Psoas muscle (tissue), 8 donors: ENCODE measurements at places on chromosomes 6 and 20.

DNA sequence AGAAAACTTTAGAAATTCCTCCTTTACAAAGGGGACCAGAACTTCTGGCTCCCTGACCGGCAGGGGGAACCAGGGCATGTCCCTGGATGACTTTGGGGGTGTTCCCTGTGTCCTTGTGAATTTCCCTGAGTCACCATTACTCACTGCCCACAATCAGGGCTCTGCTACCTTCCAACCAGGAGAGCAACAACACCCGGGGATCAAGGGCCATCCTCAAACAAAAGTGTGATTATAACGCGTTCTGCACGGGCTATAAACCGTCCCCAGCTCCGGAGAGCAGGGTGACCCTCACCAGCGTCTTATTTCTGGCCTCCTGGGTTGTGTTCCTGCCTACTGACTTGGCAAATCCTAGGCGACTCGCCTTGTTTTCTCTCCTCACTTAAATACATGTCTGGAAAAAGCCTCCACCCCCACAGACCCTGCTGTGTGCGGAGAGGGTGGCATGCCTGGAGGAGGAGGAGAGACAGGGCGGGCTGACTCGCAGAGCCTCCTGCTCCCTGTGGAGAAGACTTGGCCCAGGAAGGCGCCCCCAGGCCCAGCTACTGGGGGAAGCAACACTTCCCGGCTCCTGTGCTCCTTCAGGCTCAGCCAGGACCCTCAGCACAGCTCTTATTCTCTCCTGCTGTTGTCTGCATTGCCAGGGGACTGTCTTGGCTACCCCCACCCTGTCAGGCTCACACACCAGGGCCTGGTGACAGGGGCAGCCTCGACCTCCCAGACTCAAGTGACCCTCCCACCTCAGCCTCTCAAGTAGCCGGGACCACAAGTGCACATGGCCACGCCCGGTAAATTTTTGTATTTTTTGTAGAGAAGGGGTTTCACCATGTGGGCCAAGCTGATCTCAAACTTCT, 54.1 kb downstream of the FGD2 start:
- peak; percentile 75 for DNase-seq

GRCh38 chr6:43786664-43787329, 16.8 kb downstream of the VEGFA start:
- no peak for DNase-seq

GRCh38 chr6:33769248-33769821, 19.6 kb downstream of the LEMD2 start:
- no peak for DNase-seq

GRCh38 chr20:50366270-50367103, 143.7 kb upstream of the PTPN1 start:
- DNase-seq = no peak

- no peak for DNase-seq
These were observed 442.6 kb upstream of the MARCKS start for GRCh38 chr6:113414511-113414910.

- DNase-seq = no peak
These were observed 111.6 kb upstream of the MAN1A1 start for GRCh38 chr6:119461187-119461586.

GRCh38 chr20:20413810-20414281, 45.9 kb downstream of the INSM1 start:
- DNase-seq = no peak

DNA sequence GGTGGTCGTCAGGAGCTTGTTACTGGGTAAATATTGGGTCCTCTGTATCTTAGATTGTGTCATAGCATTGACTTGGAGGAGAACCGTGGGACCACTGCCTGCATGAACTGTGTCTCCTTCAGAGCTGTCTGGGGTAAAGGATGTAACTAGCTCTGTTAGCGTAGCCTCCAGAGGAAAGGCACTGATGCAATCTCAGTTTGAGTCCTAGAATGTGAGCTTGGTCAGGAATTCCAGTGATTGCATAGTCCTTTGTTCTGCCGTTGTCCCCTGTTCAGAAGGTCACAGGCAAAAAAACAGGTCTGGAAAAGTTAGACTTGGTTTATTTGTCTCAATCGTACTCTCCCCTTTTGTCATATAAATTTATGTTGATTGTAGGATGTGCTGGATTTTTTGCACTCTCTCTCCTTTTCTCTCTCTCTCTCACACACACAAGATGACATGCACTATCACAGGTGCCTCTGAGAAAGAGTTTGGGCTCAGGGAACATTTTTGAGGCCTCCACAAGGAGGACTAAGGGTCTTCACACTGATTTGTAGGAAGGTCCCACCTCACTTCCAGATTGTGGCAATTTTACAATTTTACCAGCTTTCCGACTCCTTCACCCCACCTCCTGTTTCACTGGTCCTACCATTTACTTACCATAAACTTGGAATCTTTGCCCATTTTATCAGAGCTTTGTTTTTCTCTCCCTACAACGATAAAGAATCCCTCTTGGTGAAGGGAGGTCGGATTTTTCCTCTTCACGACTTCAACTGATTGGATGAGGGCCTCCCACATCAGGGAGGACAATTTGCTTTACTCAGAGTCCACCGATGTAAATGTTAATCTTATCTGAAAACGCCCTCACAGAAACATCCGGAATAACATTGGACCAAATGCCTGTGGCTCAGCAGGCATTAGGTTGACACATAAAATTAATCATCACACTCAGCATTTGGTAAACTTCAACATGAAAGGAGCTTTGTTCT, 7.0 kb upstream of the DACT2 start:
- DNase-seq = no peak

GRCh38 chr6:15832841-15833240, 170.0 kb upstream of the DTNBP1 start:
- DNase-seq = no peak
